IMR-90 (cell line): ENCODE measurements at places on chromosomes 6 and 20.

DNA sequence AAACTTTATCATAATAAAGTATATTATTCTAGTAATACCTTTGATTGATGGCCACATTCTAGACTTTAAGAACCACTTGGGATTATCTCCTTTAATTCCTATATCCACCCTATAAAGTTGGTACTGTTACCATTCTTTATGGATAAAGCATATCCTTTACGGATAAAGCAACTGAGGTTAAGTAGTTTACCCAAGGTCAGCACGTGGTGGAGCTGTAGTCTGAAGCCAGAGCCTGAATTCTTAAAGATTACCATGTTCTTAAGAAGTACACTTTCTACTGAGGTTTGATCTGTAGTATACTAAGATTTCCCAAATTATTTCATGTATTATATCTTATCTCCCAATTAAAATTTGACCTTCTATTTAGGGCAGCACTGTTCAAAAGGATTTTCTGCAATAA, 3.0 kb upstream of the NCOA7 start:
- H3K4me1 ChIP-seq, result peaks cover 6% of the 10 kb centered on the region
- no peaks in the 10 kb centered on the region for H3K27me3 ChIP-seq
- peak; percentile 54 for DNase-seq
- H3K27ac ChIP-seq, result no peak overlapping the region
- no peak overlapping the region for H3K4me3 ChIP-seq

DNA sequence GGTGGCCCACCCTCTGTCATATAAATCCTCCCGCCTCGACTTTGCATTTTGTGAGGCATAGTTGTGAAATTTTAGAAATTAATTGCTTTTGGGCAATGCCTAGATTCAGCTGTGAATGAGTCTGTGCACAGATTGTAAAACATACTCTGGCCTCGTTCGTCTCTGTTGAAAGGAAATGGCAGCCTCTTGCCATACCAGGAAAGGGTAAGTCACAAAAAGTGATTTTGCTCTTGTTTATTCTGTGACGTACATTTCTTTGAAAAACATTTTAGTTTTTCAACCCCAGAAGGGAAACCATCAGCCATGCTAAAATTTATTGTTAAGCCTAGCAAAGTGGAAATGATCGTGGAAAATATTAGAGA, 15.3 kb upstream of the EXOC2 start:
- DNase-seq, result no peak
- no peaks in the 10 kb centered on the region for H3K36me3 ChIP-seq
- 0 out of 2 replicates have a peak, but pooled peaks cover 4% of the 10 kb centered on the region for H3K4me1 ChIP-seq
- no peaks in the 10 kb centered on the region for H3K27me3 ChIP-seq
- H3K27ac ChIP-seq, result no peak overlapping the region
- no peak overlapping the region for H3K4me3 ChIP-seq

DNA sequence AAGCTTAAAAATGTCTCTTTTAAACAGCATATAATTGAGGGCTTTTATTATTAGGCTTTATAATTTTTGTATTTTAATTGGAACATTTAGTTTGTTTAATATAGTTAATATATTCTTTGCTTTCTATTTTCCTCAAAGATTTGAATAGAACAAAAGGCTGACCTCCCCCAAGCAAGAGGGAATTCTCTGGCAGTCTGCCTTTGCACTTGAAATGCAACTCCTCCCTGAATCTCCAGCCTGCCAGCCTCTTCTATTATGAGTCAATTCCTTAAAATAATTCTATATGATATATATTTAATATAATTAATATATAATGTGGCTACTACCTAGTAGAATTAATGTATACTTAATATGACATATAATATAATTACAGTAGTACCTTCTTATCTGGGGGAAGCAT, 69.2 kb downstream of the PTPRA start:
- no peak overlapping the region for H3K27ac ChIP-seq
- H3K4me3 ChIP-seq, result no peak overlapping the region
- H3K4me1 ChIP-seq, result peaks cover 2% of the 10 kb centered on the region
- H3K27me3 ChIP-seq, result no peaks in the 10 kb centered on the region

DNA sequence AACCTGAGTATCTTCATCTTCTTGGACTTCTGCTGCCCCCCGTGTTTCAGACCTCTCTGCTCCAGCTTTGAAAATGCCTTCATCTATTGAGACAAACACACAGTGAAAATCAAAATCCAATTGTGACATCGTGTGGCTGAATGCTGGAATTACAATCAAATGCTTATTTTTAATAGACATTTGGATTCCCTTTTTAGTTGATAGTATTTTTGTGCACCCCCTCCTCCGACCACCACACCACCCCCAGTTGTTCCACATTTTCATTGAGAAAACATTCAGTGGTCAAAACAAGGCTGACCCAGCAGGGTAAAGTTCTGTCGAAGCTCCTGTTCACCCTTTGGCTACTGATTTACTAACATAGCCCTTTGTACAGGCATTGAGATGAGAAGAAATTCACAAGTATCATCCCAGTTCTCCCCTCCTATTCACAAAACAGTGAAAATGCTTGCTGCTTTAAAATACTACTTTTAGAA, 79.0 kb downstream of the NRSN1 start:
- no peaks in the 10 kb centered on the region for H3K27me3 ChIP-seq
- no peaks in the 10 kb centered on the region for H3K36me3 ChIP-seq
- DNase-seq, result peak; percentile 38
- no peak overlapping the region for H3K27ac ChIP-seq
- H3K4me3 ChIP-seq, result no peak overlapping the region

DNA sequence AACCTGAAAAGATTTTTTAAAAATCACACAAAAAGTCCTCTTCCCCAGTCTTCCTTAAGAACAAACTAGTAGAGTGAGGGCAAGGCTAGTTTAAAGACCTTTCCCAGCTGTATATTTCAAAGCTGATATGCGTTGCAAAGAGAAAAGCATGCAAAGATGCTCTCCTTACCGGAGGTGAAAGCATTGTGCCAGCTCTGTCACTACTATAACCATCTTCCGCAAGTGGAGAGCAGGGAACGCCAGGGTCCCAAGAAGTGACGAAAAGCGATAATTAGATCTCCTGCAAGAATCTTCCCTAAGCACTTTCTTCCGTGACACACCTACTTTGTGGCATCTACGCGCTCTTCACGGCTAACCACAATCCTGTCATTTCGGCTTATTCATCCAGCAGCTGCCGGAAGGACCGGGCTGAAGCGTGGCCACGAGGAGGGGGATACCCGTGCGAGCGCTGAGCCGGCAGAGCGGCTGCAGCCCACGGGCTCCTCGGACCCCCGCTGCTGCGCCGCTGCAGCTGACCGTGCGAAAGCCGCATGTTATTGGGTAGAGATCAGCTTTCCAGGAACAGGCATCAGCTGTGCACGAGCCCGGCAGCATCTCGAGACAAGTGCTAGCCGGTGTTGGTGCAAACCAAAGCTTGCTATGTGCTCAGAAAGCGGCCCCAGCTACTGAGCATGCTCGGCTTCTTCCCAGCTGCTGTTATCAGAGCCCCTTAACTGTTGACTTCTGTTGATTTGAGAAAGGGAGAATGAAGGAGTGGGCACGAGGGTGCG, 57.2 kb upstream of the ARHGAP18 start:
- no peak overlapping the region for H3K27ac ChIP-seq
- no peaks in the 10 kb centered on the region; the same call in 1 of the 2 replicates for H3K27me3 ChIP-seq
- no peaks in the 10 kb centered on the region; the same call in 1 of the 2 replicates for H3K4me1 ChIP-seq
- no peaks in the 10 kb centered on the region for H3K36me3 ChIP-seq
- peak; percentile 77 for DNase-seq
- peak overlapping the region; percentile 40 for H3K4me3 ChIP-seq

- no peaks in the 10 kb centered on the region for H3K36me3 ChIP-seq
- no peak for DNase-seq
- no peak overlapping the region for H3K4me3 ChIP-seq
Observed at GRCh38 chr6:31332637-31333602, 24.1 kb downstream of the HLA-B start.
